ENCODE measurements at places on chromosomes 3 and 15. TPM values are rescaled to one million over a fixed set of nuclear protein-coding genes. Genes with fewer than 3 reads are reported as not detected.
A peak's percentile ranks its signal among the peaks of the same experiment; 100 is the strongest.

GRCh38 chr3:39541917-39542329, 74.4 kb downstream of the MOBP start:
- DNase-seq, result peak; percentile 48

- no peak for DNase-seq
These were observed 200.6 kb downstream of the CADM2 start for GRCh38 chr3:85159376-85159775.

GRCh38 chr15:49215768-49216739, 46.0 kb downstream of the GALK2 start:
- DNase-seq, result peak; percentile 80

DNA sequence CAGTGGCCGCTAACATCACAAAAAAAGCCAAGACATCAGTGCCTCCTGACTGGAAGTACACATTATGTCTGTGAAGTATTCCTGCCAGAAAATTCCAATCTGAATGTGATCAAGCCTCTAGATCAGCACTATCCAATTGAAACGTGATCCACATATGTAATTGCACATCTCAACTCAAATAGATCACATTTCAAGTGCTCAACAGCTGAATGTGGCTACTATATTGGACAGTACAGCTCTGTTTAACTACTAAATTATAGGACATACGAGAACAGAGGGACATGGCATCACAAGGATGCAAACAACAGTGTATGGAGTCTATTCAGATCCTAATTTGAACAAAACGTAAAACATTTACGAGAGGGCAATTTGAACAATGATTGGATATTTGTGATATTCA, 542 bp upstream of the UBAP1L start:
- DNase-seq, result no peak

Gene ST3GAL6
- not detected for total RNA-seq

DNA sequence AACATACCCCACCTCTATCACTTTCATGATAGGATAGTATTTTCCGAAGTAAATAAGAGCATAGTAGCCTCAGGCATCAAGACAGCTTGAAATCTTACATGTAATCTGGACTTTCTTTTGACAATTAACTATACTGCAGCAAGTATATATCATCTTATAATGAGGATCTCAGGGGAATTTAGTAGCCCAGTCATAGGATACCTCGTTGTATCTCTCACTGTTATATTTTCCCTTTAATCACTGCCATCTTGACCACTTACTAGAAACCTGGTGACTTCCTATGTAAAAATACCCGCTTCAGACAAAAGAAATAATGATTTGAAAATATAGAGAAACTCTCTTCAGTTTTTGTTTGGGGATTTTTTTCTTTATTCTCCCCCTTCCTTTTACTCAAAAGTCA, 88.2 kb downstream of the SERPINI1 start:
- DNase-seq, result no peak

- DNase-seq, result no peak
These were observed 152.4 kb downstream of the TJP1 start for GRCh38 chr15:29669823-29670222.
